ENCODE measurements at places on chromosomes 1 and 21.
A peak's percentile ranks its signal among the peaks of the same experiment; 100 is the strongest.

GRCh38 chr1:22710701-22711049 lies at the start of gene EPHB2:
Gene EPHB2, plus strand, starts transcription at chr1:22710839. Its CDS starts 144 bp downstream, at chr1:22710983.
- DNase-seq, result peak; percentile 4

DNA sequence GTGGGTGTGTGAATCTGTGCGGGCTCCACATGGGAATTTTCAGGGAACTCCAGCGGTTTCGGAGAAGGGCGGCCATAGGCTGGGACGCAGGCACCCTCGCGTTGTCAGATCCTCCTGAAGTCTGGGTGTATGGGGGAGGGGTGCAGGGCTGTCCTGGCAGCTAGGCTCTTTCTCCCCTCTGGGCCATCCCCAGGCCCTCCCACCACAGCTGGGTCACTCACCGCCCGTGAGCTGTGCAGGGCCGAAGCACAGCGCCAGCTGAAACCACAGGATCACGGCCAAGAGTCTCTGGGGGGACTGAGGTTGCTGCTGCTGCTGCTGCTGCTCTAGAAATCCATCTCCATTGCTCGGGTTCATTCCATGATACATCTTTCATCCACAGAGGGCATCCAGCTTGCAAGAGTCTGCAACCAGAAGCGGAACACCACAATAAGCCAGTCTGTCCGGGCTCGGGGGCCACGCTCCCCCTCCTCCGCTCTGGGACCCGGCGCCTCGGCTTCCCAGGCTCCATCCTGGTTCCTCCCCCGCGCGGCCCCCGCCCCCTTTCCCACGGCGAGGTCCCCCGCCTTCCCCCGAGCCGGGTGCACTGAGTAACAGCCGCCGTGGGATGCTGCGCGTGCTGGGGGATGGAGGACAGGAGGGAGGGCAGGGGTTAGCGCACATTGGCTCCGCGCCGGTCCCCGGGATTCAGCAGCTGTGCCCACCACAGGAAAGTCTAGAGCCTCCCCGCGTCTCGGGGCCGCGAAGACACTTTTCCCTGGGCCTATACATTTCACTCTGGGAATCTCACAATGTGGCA lies 720 bp downstream of the SUSD4 start:
- peak; percentile 2 for DNase-seq

DNA sequence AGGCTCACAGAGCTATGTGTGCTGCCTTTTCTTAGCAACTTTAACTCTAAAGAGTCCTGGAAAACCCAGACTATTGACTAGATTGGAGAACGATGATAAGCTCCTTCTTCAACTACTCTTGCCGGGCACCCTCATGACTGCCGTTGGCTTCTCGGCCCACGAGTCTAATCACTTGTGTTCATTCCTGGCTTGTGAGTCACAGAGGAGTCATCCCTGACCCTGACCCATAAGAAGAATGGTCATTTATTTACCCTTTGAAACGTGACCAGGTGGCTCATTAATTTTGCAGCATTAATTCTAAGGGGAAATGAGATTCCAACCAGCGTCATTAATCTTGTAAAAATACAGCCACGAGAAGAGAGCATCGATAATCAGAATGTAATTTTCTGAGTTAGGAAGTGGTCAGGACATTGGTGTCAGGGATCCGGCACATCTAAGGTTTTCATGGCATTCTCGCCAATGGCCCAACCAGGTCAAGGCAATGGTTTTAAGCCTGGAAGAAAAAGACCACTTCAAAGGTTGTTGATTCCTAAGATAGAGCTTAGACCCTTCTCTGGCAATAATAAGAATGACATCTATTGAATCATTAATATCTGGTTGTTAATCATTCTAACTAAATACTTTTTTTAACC lies 183.6 kb upstream of the RUNX1 start:
- no peak for DNase-seq

DNA sequence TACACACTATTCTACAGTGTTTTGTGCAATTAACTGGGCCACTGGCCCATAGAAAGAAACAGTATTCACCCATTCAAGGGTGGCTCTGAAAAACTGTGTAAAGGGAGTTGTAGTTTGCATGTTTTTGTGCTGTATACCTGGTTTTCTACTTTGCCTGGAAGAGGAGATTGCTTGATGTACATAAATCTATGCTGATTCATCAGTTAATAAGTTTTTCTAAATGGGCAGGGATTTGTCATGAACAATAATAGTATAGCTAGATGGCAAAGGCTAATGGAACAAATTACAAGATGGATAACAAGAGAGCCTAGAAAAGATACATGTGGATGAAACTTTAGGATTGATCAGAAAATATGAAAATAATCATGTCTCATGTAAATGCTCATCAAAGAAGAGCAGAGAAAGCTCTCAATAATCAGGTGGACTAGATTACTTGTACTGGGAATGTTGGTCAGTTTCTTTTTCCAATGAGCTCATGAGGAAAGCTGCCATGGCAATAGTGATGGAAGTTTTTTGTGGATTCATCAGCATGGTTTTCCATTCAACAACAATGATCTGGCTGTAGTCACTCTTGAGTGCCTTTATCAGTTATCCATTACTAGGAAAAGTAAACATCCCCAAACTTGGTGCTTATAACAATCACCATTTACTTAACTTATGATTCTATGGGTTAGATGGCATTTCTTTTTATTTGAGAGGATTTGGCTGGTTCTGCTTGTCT lies 602.8 kb downstream of the BRINP3 start:
- DNase-seq, result no peak

DNA sequence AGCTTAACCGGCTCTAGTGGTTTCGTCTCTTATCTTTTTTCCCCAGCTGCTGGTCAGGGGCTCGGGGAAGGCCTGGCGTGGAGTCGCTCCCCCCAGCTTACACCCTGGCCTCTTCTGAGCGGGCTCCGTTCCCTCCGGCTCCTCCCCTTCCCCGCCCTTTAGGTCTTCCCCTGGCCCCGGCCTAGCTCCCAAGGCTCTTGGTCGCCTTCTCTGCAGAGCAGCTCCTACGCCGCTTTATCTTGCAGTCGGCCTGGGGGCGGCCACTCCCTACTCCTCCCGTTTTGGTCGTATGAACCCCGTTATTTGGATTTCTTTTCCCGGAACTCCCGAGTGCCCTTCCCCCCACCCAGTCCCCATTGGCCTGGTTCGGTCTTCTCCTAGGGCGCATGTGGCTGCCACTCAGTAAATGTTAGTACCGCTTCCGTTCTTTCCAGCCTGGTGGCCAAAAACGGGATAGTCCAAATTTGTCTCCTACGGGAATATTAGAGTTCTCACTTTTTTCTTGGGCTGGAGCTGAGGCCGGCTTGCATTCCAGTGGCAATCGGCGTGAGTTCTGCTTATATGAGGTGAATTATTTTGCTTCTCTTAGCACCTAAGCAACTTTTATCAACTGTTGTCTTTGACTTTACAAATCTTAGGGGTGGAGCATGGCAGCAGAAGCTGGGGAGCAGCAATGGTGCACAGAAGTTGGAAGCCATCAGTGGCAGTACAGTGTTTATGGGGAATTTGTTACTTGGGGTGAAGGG lies 467 bp downstream of the THRAP3 start:
- peak; percentile 70 for DNase-seq

- no peak for DNase-seq
Measured at GRCh38 chr1:102851616-102852015, 256.7 kb downstream of the COL11A1 start.

- DNase-seq, result no peak
Measured at GRCh38 chr21:31599013-31599412, 60.5 kb upstream of the SOD1 start.

DNA sequence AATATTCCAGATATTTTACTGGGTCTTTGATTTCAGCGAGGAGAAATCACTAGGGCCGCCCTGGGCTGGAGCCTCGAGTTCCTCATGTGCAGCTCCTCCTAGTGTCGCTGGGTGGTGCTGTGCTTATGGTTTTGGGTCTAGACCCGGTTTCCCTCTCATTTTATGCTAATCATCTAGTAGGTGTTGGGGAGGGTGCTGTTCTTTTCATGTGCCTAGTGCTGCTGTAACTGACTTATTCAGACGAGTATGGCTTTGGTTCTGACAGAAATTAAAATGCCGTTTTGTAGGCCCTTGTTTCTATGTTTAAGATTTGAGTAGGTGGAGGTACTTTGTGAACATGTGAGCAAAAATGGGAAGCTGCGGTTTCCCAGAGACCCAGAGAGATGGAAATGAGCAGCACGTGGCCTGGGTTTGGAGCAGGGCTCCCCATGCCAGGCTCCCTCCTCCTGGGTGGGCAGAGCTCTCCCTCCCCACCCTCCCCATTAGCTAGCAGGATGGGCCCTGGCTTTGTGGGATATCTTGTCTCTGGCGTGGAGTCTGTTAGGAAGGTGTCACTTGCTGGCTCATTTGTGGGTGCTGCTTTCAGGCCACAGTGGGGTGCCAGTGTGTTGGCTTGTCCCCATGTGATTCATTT lies 74.0 kb upstream of the GPR88 start:
- peak; percentile 26 for DNase-seq

DNA sequence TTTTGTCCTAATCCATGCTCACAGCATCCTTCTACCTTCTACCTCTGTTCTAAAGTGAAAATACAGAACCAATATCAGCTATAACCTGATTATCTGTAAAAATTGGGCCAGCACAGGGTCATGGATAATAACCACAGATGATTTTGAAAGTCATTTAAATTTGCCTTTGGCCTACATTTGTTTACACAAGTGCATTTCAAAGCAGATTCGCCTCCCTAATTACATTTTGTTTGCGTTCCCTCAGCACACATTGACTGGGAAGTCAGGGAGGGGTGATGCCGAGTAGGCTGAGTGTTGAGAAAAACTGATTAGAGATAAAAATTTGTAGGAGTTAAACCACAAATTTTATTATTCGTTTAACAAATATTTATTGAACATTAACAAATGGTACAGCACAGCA lies 19.2 kb upstream of the RGS8 start:
- no peak for DNase-seq

DNA sequence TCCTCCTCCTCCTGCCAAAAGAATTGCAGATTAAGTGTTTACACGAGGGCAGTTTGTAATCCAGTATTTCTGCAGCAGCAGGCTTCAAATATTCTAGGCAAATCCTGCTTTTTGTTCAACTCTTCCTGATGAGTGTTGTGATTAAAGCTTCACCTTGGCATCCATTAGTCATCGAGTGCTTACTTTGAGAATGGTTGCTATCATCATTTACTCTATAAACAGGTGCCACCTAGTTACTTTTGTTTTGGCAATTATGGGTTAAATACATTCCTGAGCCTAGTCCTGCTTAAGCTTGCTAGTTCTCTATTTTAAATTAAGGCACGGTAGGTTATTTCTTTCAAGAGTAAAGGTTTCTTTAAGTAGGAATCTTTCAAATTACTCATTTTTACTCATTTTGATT lies 20.3 kb downstream of the PDC start:
- DNase-seq, result no peak
